Activated CD4-positive, alpha-beta T cell treated with anti-CD3 and anti-CD28 coated beads, Interleukin-2, amount 50 U/mL, for 16 hours (primary cell): ENCODE measurements at places on chromosomes 7 and 10.

- DNase-seq: no peak
Measured at GRCh38 chr10:118207470-118208007, 134.6 kb downstream of the FAM204A start.

DNA sequence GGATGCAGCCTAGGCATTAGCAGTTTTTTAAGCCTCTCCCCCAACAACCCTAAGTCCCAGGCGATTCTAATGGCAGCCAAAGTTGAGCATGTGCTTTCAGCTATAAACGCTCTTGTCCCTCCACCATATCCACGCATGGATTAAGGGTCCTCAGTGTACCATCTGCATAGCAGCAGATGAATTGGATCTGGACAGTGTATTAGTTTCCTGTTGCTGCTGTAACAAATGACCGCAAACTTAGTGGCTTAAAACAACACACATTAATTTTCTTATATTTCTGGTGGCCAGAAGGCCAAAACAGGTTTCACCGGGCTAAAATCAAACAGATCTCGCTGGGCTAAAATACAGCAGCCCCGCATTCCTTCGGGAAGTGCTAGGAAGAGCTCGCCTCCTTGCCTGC is 13.1 kb downstream of the TSPAN33 start:
- DNase-seq: no peak

GRCh38 chr10:120578890-120579289 is 121.9 kb downstream of the PLPP4 start:
- no peak for DNase-seq

GRCh38 chr10:108691126-108691525 is 1232.2 kb downstream of the XPNPEP1 start:
- no peak for DNase-seq

DNA sequence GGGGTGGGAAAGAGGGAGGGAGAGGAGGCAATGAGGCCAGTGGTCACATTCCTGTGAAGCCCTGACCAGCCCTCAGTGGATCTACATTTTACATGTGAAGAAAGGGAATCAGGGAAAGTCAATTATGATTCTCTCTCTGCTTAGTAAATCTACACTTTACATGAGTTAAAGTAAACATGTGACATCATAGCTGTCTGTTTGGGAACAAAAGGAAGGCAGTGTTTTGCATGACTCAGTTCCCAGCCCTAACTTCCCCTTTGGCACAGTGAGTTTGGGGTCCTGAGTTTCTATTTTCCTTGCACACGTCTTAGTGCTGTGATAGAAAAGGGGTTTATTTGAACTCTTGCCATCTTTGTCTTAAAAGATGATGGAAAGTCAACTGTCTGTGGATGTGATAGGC is 615.1 kb downstream of the SDK1 start:
- no peak for DNase-seq

DNA sequence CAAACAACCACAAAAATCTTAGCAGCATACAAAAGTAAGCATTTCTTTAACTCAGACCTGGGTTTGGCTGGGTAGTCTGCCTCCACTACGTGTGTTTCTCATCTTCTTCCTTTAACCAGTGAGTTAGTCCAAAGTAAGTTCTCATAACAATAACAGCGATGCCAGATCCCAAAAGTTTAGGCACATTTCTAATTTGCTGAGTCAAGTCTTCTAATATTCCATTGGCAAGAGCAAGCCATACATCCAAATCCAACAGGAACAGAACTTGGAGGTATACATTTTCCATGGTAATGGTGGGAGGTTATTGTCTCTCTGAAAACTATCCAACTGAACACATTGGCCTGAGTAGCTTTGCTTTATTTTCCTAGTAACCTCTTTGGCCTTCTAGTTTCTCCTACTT is 115.7 kb upstream of the CNTNAP2 start:
- DNase-seq: no peak

- no peak for DNase-seq
Measured at GRCh38 chr10:67221939-67222494, 296.2 kb downstream of the LRRTM3 start.

DNA sequence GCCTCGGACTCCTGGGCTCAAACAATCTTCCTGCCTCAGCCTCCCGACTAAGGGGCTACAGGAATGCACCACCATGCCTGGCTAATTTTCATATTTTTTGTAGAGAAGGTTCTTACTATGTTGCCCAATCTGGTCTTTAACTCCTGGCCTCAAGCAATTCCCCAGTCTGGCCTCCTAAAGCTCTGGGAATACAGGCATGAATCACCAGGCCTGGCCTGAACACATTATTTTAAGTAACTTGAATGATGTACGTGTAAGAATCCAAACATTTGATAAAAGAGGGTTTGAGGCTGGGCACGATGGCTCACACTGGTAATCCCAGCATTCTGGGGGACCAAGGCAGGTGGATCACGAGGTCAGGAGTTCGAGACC is 13.0 kb upstream of the BAMBI start:
- DNase-seq: no peak

GRCh38 chr10:51079766-51080165 is 5.5 kb downstream of the PRKG1 start:
- DNase-seq: no peak

GRCh38 chr7:42694894-42695507 is 216.9 kb downstream of the C7orf25 start:
- no peak for DNase-seq

- no peak for DNase-seq
Measured at GRCh38 chr10:12735843-12736462, 265.6 kb downstream of the CCDC3 start.

- DNase-seq: no peak
Measured at GRCh38 chr7:151238924-151239836, 6.9 kb downstream of the CHPF2 start.

DNA sequence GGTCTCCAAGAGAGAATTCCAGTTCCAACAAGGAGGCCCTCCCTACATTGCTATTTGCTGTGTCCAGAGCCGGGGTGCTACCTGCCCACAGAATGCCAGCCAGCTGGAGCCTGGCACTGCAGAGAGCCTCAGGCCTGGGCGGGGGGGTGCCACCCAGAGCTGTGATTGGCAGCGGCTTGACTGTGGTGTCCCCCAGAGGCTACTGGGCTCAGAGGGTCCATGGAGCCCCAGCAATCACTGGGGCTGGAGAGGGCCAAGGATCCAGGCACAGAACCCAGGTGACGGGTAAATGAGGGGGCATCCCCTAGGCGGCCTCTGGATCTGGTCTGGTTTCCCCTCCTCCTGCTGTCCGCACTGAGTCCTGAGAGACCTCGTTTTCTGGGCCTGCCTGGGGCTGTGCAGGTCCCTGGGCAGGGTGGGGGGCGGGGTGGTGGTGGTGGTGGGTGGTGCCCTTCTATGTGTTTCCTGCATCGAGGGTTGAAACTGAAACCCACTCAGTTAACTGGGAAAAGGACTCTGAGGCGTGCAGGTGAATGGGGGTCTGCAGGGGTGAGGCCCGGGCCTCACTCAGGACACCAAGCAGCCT is 12.6 kb downstream of the DPYSL4 start:
- no peak for DNase-seq

DNA sequence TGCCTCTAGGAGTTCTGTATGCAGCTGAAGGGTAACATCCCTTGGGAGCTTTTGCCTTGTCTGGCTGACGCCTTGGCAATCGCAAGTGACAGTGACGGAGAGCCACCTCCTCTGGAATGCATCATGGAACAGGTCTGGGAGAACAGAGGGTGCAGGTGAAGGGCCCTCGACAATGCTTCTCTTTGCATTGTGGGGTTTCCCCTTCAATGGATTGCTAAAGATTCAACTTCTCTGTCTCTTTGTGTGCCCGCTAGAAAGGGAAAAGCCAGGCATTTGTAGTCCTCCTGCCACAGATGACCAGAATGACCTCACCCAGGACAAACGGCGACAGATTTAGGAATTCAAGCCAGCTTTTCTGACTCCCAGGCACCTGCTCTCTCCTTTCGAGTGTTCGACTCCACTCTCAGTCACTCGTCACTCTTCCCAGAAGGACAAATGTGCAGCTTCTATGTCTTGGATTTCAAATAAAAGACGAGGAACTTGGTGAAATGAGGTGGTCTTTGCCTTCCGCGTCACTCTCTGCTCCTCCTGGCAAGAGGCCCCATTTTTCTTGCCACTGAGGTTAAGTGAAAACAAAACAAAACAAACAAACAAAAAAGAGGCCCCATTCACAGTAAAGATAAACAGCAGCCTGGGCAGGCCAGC is 26.1 kb downstream of the IL2RA start:
- DNase-seq: no peak

DNA sequence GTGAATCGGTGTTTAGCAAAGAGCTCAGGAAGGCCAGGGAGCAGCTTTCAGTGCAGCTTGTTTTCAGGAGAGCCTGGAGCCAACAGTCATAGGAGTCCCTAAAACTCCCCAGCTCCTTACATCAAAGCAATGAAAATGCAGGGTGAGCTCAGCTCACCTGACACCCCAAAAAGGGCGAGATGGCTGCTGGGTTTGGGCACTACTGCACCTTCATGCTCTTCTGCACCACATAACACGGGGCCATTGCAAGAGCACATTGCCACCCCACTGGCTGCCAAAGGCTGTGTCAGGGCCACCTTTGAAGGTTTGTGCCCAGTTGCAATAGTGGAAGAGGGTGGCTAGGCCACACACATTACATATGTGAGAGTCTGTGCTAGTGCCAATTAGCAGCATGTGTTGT is 25.0 kb upstream of the FRMD4A start:
- DNase-seq: no peak

- no peak for DNase-seq
Measured at GRCh38 chr7:67343572-67343971, 346.9 kb downstream of the TYW1 start.
